M059J (cell line): ENCODE measurements at places on chromosomes 5 and 9.

DNA sequence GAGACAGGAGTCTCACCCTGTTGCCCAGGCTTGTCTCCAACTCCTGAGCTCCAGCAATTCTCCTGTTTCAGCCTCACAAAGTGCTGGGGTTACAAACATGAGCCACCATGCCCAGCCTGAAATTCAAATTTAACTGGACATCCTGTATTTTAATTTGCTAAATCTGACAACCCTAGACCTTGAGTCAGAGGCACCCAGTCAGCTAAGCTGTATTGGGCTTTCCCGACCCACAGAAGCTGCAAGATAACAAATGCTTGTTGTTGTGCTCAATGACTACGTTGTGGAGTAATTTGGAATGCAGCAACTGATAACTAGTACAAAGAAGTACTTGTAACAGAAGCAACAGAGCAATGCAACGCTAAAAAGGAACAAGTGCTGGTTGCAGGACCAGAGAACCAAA is 533.1 kb downstream of the NTRK2 start:
- DNase-seq, result no peak

DNA sequence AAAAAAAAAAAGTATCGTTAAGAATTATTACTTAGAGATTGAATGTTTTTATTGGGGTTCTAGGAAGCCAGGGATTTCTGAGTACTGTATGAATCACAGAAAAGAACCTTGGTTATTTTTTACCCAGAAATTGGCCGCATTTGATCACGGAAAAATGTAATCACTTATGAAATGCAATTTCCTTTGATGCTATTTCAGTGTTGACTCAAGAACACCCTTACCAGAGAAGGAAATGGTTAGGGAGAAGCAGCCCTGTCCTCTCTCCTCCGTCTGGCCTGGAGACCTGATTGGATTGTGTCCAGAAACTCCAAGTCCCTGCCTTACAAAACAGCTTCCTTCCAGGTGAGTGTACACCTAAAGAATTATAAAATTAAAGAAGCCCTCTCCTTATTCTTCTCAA is 116.7 kb downstream of the MED10 start:
- DNase-seq, result no peak

DNA sequence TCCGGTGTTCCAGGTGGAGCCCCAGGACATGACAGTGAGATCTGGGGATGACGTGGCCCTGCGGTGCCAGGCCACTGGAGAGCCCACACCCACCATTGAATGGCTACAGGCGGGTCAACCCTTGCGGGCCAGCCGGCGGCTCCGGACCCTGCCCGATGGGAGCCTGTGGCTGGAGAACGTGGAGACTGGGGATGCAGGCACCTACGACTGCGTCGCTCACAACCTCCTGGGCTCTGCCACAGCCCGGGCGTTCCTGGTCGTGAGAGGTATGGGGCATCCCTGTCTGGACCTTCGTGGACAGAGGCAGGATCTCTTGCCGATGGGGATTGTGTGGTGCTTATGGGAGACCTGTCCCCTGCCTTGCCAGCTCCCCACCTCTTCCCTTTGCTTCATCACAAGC is 26.0 kb upstream of the ASS1 start:
- DNase-seq, result no peak

DNA sequence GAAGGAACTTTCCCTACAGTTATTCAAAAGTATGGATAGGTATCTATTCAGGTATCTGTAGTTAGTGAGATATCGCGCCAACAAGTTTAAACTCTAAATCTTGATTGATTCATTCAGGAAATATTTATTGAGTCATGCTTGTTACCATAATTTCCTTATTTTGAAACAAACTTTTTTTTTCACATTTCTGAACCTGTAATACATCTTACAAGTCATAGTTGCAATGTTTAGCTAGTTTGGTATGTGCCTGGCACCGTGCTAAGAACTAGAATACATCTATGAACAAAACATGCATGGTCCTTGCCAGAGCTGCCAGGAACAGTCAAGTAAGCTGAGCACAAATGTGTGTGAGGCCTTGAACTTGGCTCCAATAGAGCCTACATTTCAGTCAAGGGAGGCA is 226.4 kb downstream of the PCSK5 start:
- DNase-seq, result no peak

GRCh38 chr5:151338734-151339133 is 8.6 kb downstream of the SLC36A2 start:
- no peak for DNase-seq
